ENCODE measurements at places on chromosomes 3 and 15.

DNA sequence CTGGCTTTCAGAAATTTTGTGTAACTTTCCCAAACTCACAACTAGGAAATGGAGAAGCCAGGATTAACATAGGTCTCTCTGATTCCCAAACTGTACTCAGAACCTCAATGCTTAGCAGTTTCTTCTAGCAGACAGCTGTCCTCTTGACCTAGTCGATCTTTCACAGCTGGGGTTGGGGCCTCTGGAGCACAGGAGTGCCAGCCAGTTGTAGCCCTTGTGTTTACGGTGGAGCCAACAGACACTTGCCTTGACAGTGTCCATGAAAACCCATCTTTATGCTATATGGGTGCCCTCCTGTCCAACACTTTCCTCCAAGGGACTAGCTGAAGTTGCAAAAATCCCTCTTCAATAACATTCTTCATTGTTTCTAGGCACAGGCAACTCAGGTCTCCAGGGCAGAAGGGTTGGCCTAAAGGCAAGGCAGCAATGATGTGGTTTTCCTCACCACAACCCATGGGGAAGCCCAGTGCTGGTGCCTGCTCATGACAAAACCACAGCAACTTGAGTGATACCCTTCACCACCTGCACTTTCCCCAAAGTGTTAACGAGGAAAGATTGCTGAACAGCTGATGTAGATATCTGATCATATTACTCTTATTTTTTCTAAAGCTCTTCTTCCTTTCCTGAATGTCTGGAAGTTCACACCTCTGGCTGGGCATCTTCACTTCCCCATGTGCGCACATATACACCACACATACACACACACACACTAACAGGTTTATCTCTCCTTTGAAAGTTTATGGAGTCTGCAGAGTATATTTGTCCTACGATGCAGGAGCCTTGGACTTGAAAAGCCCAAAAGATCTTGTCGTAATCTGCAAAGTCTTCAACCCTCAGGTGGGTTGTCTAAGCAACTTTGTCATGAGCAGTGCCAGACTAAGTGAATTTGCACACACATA, 11.0 kb upstream of the KNG1 start:
- peak; percentile 0 for DNase-seq

DNA sequence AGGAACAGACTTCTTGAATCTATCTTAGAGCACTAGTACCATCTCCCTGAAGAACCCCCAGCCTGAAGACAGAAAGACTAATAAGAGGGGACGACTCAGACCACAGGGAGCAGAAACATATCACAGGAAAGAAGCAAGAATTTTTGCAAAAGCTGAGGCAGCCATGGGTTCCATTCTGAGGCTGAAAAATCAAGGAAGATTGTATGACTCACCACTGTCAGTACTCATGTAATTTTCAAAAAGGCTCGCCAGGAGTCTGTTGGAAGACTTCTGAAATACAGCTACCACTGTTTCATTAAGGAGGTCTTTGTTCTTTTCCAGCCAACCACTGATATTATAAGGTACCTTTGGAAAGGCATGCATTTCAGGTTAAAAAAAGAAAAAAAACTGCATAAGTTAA, 47.5 kb downstream of the MYH15 start:
- no peak for DNase-seq

DNA sequence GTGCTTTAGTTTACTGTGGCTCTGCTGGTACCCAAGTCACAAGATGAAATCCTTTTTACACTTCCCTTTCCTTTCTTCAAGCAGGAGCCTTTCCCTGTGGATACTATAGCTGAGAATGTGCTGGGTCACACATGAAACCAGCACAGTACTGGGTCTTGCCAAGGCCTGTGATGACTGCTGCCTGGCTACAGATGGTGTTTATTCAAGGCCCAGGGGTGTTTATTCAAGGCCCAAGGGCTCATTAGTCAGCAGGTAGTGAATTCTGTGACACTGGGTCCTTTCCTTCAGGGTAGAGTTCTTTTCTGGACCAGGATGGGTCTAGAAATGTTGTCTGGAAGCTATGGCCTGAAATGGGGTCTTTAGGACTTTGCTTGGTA, 99.4 kb downstream of the SH3GL3 start:
- no peak for DNase-seq

DNA sequence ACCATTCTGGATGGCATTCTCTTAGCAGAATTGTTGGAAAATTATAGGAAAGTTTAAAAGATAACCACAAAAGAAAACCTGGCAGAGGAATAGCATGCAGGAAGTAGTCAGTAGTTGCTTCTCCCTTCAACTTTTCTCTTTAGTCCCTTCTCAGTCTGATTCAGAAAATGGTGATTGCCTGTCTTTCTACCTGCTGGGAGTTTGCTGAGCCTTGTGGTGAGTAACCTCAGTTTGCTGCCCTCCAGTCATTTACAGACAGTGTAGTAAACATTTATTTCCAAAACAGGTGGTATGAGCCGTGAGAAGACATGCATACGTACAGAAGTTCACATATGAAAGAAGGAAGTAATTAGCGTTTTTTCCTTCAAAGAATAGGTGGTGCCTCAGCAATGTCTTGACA, 224.7 kb upstream of the POU1F1 start:
- no peak for DNase-seq

DNA sequence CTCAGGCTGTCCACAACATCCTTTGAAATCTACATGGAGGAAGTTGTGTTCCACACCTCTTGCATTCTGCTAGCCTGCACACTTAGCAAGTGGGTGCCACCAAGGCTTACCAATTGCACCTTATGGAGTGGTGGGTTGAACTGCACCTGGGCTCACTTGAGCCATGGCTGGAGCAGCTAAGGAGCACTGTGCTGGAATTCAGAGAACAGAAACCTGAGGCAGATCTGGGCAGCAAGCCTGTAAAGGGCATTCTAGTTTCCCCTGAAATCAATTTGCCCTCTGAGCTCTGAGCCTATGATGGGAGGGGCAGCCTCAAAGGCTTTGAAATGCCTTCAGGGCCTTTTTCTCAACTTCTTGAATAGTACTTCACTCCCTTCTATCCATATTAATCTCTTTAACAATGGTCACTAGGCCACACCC, 18.0 kb downstream of the BTLA start:
- no peak for DNase-seq
